ENCODE measurements at places on chromosomes 5 and 9. TPM values are rescaled to one million over a fixed set of nuclear protein-coding genes. Genes with fewer than 3 reads are reported as not detected.

DNA sequence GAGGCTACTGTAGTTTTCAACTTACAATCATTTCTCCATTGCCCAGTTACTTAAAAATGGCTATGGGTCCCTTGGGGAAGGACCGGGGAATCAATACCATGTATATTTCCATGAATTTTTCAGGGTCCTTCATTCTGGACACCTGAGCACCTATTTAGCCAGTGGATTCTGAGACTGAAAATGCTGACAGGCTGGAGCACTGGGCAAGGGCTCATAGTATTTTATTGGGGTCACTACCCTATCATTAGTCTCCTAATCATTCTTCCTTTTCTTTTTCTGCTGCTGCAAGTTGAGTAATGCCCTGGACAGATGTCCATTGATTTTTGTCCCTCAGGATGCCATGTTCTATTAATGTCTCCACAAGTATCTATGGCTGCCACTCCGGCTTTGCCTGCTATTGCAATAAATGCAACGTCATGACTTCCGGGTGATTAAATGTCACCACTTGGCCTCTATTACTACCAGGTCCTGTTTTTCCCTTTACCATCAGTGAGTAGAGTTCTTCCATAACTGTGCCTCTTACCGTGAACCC, 279.3 kb upstream of the FBXL7 start:
- DNase-seq = no peak

DNA sequence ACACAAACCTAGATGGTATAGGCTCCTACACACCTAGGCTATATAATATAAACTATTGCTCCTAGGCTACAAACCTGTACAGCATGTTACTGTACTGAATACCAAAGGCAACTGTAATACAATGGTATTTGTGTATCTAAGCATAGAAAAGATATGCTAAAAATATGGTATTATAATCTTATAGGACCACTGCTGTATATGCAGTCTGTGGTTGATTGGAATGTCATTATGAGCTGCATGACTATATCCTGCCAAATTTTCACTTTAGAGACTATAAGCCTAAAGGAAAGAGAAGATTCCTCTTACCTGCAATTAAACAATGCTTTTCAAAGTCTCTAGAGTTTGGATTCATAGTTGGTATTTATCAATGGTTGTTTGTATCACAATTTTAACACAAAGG, 24.7 kb upstream of the ACOT12 start:
- no peak for DNase-seq

- DNase-seq = no peak
Observed at GRCh38 chr9:93129286-93129685, 4.8 kb downstream of the NINJ1 start.

DNA sequence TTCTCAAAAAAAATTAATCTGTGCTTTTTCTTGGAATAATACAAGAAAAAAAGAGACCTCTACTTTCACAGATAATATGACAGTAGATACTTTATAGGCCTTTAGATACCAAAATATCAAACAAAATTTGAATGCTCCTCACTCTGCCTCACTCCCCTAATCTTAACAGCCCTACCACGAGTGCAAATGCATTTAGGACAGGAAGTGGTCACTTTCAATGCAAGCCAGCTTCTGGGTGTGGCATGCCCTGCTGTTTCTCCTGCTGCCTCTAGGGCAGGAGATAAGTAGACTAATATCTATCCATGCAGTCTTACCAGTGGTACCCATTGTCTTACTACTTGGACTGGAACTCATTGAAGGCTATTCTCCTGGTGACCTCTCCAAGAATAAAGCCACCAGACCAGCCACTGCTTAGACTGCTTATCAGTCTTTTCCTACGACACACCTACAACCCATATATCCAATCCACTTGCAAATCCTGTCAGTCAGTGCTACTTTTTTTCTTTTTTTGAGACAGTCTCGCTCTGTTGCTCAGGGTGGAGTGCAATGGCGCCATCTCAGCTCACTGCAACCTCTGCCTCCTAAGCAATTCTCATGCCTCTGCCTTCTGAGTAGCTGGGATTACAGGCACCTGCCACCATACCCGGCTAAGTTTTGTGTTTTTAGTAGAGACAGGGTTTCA, 23.0 kb downstream of the FRRS1L start:
- no peak for DNase-seq

GRCh38 chr9:123867034-123867433, 62.9 kb downstream of the DENND1A start:
- DNase-seq = no peak

DNA sequence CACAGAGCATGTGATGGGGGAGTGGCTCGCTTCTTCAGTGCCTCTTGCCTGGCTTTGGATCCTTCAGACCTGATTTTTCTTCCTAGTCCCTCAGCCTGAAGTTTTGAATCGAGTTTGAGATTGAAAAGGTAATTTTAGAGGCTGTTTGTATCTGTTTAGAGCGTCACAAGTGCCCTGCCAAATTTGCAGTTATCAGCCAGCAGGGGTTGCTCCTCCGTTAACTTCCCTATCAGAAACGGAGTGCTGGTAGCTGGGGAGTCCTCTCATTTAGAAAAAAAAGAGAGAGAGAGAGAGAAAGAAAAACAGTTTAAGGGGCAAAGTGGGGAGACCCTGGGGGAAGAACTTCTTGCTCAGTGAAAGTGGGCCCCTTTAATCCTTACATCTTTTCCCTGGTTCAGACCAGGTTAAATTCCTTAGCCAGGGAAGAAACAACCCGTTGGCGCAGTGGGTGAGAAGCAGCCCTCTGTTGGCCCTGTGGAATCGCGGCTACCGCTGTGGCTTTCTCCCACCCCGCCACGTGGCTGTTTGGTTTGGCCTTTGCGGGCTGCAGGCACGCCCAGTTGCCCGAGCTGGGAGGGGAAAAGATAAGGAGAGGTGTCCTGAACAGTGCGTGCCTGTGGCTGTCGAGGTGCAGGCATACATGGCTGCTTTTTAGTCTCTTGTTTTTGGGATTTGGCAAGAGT, 576.7 kb upstream of the ACO1 start:
- DNase-seq = no peak

- DNase-seq = no peak
Observed at GRCh38 chr5:513216-514100, 10.8 kb downstream of the SLC9A3 start.

DNA sequence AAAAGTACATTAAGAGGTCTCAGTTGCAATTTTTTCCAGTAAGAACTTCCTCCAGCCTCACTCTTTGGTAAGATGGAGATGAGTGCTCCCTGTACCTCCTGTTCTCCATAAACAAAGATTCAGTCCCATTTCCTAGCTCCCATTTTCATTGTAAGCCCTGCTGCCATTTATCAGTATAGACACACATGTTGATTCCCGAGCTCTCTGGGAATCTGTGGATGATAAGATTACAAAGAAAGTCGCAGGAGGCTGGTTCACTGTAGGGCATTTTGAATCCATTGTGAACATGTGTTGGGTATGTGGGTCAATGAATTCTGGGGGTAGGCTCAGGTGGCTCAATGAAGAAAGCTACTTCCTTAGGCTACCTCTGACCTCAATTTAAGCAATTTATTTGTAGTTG, 36.7 kb downstream of the RGMB start:
- no peak for DNase-seq

GRCh38 chr5:21810737-21811316, 1042.3 kb downstream of the CDH12 start:
- DNase-seq = no peak

DNA sequence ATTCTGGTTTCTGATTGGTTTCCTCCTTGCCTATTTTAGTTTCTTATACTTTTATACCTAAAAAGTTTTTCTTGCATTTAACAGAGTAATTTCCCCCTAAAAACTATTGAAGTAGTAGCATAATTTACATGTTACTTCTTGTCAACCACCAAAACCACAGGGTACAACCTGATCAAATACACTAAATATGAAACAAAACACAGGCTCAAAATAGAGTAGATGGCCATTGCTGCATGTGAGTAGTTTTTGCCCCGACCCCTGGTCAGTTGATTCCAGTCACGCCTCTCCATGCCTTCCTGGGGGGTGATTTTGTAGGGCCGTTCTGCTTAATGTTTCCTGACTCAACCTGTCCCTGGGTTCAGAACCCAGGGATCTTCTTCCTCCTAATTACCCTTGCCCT, 101.8 kb downstream of the TLE4 start:
- no peak for DNase-seq

Gene SCGB3A1
- total RNA-seq = not detected

Gene PCDHA9
- total RNA-seq = 18.6 TPM

Gene EIF4E1B
- total RNA-seq = not detected

Gene PCDHB16
- total RNA-seq = 4.5 TPM

Gene CKMT2
- total RNA-seq = 1.2 TPM
